ENCODE measurements at places on chromosomes 2 and 18.

DNA sequence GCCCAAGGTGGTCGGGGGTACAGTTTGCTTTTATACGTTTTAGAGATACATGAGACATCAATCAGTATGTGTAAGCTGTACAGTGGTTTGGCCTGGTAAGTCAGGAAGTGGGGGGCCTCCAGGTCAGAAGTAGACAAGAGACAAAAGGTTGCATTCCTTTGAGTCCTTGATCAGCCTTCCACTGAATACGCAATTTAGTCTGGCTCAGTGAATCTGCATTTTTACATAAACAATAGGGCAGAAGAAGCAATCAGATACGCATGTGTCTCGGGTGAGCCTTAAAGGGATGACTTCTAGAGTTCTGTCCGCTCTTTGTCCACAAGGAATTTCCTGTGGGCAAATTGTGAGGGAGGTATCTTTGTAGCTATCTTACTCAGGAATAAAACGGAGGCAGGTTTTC lies 87.2 kb downstream of the SOWAHC start:
- no peak for DNase-seq

GRCh38 chr18:5693699-5694294 lies 150.0 kb upstream of the EPB41L3 start:
- no peak for DNase-seq

GRCh38 chr2:10406016-10406415 lies 42.1 kb downstream of the ODC1 start:
- DNase-seq: no peak

DNA sequence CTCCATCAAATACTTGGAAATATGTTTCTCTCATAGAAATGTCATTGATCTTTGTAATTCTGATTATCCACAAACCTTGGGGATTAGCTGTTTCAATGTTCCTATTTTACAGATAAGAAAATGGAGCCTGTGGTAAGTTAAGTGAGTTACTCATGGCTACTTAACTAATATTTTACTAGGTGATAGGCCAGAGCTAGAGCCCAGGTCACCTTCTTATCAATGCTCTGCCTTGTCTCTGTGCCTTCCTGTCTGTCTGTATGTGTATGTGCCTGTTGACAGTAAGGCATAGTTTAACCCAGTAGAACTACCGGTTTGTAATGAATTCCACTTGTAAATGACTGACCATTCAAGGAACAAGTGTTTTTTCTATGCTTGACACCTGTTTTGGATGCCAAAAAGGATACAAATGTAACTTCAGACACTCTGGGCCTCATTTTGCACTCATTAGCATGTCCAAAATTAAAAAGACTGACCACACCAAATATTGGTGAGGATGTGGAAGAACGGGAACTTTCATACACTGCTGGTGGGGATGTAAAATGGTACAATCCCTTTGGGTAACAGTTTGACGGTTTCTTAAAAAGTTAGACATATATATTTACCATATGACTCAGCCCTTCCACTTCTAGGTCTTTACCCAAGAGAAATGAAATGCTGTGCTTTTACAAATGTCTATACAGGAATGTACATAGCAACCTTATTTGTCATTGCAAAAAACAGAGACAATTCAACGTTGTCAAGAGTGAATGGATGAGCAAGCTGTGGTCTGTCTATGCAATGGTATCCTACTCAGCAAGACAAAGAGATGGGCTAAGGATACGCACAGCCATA lies 19.6 kb upstream of the IL1A start:
- DNase-seq: peak; percentile 49

- no peak for DNase-seq
These were observed 37.6 kb downstream of the CTIF start for GRCh38 chr18:48576457-48576771.
